ENCODE measurements at places on chromosomes 12 and 14. TPM values are rescaled to one million over a fixed set of nuclear protein-coding genes. Genes with fewer than 3 reads are reported as not detected.

- DNase-seq, result no peak
Observed at GRCh38 chr12:47901063-47901717, 3.6 kb downstream of the VDR start.

The CACNA1C gene
- total RNA-seq, result 11.7 TPM

DNA sequence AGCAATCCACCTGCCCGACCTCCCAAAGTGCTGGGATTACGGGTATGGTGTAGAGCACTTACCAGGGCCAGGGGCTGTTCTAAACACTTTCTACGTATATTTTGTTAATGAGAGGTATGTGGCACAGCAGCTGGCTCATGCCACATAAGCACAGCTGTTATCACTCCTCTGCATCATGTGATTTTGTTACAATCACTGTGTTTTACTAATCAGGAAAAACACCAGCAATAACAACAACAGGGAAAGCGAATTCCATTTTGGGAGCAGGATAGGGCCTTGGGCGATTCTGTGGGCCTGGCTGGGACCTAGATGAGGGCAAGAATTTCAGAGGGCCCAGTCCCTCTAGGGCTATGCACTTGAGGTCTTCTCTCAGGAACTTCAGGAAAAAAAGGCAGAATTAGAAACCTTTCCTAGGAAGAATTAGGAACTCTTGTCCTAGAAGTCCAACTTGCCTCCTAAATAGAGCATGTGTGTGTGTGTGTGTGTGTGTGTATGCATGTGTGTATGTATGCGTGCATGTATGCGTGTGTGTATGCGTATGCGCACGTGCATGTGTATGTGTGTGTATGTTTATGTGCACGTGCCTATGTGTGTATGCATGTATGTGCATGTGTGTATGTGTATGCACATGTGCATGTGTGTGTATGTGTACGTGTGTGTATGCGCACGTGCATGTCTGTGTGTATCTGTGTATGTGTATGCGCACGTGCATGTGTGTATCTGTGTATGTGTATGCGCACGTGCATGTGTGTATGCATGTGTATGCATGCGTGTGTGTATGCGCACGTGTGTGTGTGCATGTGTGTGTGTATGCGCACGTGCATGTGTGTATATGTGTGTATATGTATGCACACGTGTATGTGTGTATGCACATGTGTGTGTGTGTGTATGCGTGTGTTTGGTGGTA, 41.8 kb upstream of the CORO1C start:
- no peak for DNase-seq

DNA sequence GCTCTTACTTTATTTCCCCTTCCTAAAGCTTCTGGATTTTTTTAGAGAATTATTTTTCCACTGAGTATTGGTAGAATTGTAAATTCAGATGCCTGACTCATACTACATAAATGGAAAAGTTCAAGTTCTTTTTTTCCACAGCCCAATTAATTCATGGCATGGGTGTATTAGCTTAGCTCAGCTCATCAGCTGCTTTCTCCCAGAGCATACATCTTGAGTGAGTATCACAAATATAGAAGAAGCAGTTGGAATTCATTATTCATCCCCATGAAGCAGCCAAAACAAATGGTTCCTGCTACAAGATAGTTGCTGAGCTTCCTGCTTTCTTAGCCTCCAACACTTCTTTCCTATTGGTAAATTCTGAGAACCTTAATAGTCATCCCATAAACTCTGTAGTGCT, 105.1 kb downstream of the C12orf50 start:
- no peak for DNase-seq

- DNase-seq, result no peak
Observed at GRCh38 chr14:97779140-97779539, 982.0 kb downstream of the VRK1 start.

The SERPINA9 gene
- not detected for total RNA-seq

DNA sequence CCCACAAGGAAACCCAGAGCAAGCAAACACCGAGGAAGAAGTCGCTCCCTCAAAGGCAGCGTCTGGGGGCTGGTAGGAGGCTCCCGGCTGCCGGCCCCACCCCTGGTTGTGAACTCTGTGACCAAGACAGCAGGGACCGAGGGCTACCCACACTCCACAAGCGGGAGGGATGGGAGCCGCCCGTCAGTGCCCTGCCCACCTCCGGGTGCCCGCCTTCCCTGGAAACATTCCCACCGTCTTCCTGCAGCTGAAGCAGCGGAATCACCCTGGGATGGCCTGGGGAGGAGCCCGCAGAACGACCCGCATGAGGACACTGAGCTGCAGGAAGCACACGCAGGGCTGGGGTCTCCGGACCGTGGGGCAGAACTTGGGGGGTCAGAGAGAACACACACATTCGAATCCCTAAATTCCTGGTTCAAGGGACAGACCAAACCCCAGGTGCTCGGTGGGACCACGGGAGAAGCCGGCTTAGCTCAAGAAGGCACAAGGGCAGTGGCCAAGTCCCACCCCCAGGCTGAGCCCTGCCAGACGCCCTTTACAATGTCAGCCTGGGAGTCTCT, 33.5 kb upstream of the C14orf180 start:
- DNase-seq, result no peak

DNA sequence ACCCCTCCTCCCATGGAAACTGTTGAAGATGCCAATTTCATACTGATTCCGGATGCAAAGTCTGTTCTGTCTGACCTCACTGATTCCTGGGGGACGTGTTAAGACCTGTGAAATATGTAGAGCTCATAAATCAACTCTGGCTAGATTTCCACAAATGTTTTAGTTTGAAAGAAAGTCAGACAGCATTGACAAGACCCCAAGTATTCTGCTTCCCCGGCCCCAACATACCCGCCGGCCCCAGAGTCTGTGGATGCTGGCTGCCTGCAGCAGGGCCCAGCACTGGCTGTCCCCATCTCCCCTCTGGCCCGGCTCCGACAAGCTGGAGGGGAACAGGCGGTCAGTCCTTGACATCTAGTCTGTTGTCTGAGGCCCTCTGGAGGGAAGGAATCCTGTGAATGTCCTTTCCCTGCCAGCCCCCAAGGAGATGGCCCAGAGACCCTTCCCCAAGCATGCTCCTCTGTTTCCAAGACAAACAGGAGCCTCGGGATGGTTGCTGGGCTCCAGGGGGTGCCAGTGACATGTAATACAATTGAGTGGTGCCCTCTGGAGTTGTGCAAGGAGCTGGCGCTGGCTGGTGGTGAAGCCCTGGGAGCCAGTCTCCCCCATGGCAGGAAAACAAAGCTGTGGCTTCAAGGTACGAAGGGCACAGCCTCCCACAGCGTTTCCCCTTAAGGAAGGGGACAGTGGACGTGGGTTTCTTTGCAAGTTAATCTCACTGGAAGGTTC, 22.3 kb downstream of the FBLN5 start:
- DNase-seq, result no peak
